ENCODE measurements at places on chromosomes 3 and 15. TPM values are rescaled to one million over a fixed set of nuclear protein-coding genes. Genes with fewer than 3 reads are reported as not detected.

GRCh38 chr3:168021737-168022450 is 73.8 kb downstream of the GOLIM4 start:
- no peak for DNase-seq

DNA sequence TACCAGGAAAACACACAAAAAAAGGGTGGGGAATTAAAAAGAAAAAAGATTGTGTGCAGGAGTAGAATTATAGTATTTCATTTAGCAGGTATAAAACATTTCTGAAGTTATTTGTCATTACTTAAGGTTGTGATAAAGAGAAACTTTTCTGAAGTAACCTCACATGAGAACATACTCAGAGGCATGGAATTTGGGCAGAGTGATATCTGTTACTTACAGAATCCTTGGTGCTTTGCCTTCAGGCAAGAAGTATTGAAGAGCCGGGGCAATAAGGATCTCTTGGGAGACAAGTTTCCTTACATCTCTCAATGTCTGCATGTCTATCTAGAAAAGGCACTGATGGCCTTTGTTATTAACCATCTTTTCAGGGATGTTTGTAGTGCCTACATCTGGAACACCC is 179.7 kb upstream of the ROBO1 start:
- DNase-seq = no peak

- DNase-seq = no peak
Observed at GRCh38 chr15:26720546-26720945, 52.3 kb downstream of the GABRB3 start.

ARHGEF26 gene
- 48.2 TPM for polyA plus RNA-seq

ASB14 gene
- 1.4 TPM for polyA plus RNA-seq

DNA sequence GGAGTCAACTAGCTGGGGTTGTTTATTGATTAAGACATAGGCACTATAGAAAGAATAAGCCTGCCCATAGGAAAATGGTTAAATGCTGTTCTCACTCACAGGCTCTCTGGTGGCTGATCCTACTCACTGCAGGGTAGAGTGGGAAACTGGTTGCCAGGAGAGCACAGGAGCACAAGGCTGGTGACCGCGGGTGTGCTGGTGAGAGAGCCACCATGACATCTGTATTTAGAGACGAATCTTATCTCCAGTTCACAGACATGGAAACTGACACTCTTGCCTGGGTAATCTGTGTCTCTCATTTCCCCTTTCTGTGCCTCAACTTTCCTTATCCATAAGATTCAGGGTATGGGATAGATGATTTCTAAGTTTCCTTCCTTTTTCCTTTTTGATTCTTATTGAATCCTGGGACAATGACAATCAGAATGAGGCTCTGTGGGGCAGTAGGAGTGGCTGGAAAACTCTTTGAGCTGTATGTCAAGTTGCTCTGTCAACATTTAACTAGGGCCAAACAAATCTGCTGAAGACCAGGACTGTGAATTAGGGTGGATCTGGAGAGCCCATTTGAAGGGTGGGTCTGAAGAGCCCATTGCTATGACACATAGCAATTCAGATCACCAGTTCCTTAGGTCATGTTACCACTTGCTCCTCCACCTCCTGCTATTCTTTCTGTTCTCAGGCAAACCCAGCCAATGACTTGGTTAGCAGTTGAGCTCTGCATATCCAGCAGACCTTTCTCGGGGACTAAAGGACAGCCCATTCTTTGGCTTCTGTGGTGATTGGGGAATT is 286.1 kb upstream of the TBL1XR1 start:
- DNase-seq = no peak

KY gene
- polyA plus RNA-seq = 4.2 TPM

GRCh38 chr3:133843634-133844033 is 38.0 kb downstream of the SRPRB start:
- DNase-seq = no peak

Data from spinal cord (tissue), 10 donors.